ENCODE measurements at places on chromosomes 3 and 15. TPM values are rescaled to one million over a fixed set of nuclear protein-coding genes. Genes with fewer than 3 reads are reported as not detected.

The SAMMSON gene
- not detected for total RNA-seq

DNA sequence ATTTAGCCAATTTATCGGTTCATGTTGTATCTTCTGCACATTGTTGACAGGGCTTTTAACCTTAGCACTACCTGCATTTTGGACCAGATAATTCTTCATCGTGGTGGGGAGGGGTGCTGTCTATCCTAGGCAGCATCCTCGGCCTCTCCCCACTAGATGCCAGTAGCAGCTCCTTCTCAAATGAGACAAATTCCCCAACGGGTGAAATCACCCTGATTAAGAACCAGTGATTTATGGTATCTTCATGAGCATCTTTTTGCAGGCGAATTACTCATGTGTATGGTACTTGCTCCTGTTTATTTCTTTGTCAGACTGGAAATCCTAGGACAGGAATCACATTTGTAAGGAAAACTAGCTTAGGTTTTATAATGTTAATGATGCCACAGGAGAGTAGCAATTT, 68.0 kb downstream of the C3orf70 start:
- no peaks in the 10 kb centered on the region for H3K4me1 ChIP-seq
- no peak overlapping the region for H3K27ac ChIP-seq
- H3K4me3 ChIP-seq = no peak overlapping the region
- no peak for DNase-seq

GRCh38 chr3:188092648-188093047, 61.3 kb upstream of the LPP start:
- H3K4me3 ChIP-seq = no peak overlapping the region
- H3K27me3 ChIP-seq = no peaks in the 10 kb centered on the region
- DNase-seq = no peak
- no peaks in the 10 kb centered on the region for H3K36me3 ChIP-seq
- no peak overlapping the region for H3K27ac ChIP-seq
- no peaks in the 10 kb centered on the region for H3K4me1 ChIP-seq

The PLA2G4F gene
- total RNA-seq = not detected

The CLDN18 gene
- total RNA-seq = not detected

The IL5RA gene
- not detected for total RNA-seq

Measured in neural crest cell (in vitro differentiated cells).